ENCODE measurements at places on chromosomes 5 and 9. TPM values are rescaled to one million over a fixed set of nuclear protein-coding genes. Genes with fewer than 3 reads are reported as not detected.

- DNase-seq = no peak
- H3K27me3 ChIP-seq = no peaks in the 10 kb centered on the region
- no peak overlapping the region for H3K27ac ChIP-seq
- no peaks in the 10 kb centered on the region for H3K4me1 ChIP-seq
Measured at GRCh38 chr5:107769519-107769918, 98.8 kb upstream of the EFNA5 start.

DNA sequence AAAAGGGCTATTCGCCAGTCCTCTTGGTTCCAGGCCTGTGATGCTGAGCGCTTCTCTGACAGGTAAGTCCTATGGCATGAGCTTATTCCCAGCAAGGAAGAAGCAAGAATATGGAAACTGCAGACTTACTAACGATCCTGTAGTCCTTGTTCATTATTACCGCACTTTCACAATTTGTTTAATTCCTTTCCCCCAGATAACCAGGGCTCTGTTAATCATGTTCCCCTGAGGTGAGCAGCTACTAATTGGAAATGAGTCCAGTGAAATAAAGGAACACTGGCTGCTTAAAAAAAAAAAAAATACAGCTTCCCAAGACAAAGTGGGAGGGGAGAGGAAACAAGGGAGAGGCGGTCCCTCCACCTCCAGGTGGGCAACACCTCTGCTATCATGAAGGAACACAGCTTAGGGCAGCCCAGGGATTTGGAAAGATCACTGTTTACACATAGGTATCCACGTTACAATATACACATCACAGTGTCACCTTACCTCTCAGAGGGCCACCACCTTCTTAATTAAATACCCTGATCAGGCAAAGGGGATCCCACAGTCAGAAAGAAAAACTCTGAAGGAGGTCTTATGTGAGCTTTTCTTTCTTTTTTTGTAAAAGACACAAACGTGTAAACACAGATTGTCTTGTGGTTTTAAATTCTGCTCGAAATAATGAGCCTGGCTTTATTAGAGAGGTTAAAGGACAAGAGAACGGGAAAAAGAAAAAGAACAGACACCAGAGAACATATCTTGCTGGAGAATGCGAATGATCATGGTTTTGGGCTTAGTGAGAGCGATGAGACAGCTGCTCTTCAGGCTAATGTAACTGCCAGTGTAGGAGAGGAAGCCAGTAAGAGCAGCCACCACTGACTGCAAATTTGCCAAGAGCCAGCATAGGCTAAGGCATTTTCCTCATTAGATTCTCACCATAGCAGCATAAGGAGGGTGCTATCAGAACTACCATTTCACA is 258.6 kb downstream of the CRB2 start:
- H3K4me1 ChIP-seq = no peaks in the 10 kb centered on the region
- no peaks in the 10 kb centered on the region for H3K27me3 ChIP-seq
- no peak overlapping the region for H3K27ac ChIP-seq
- no peak for DNase-seq

Gene PCDHGA9
- not detected for total RNA-seq

Gene SLC24A2
- total RNA-seq = not detected

DNA sequence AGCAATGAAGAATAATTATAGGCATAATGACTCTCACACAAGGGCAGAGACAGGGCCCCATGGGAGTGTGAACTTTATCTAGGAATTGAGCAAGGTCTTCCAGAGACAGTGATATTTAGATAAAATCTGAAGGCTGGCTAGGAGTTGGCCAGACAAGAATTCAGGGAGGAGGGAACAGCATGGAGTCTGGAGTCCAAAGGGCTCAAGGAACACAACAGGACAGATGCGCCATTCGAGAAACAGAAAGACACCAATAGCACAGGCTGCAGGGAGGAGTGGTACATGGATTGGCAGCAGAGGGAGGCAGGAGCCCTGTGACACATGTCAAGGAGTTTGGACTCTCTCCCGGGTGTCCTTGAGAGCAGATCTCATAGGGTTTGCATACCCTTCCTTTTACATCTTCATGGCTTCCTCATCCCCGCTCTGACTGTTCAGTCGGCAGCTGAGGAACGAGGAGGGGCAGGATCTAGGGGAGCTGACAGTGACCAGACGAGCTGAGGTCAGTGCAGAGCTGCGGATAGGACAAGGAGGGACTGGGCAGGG is 64.0 kb upstream of the XPA start:
- H3K27ac ChIP-seq = no peak overlapping the region
- DNase-seq = no peak
- H3K27me3 ChIP-seq = no peaks in the 10 kb centered on the region
- no peak overlapping the region for H3K4me3 ChIP-seq
- peaks cover 13% of the 10 kb centered on the region for H3K4me1 ChIP-seq

- H3K36me3 ChIP-seq = no peaks in the 10 kb centered on the region
- H3K4me3 ChIP-seq = no peak overlapping the region
- H3K4me1 ChIP-seq = no peaks in the 10 kb centered on the region
- no peak overlapping the region for H3K27ac ChIP-seq
- no peak for DNase-seq
Measured at GRCh38 chr5:174188295-174188694, 142.8 kb downstream of the NSG2 start.

Gene INSYN2B
- total RNA-seq = 0.13 TPM

DNA sequence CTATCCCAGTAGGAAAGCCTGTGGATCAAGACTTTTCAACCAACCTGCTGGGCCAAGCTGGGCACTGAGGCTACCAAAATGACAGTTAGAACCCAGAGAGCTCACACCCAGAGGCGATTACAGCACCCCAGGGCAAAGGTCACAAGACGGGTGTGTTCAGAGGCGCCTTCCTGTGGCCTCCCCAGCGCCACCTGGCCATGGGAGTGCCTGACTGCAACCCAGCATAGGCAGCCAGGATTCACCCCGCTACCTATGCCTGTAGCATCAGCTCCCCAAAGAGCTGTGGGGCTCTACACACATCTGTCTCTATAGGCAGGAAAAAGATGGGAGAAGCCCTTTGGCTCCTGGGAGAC is 33.5 kb downstream of the PDGFRB start:
- DNase-seq = no peak
- H3K4me3 ChIP-seq = no peak overlapping the region
- peaks cover 7% of the 10 kb centered on the region for H3K4me1 ChIP-seq
- H3K27ac ChIP-seq = no peak overlapping the region
- H3K27me3 ChIP-seq = no peaks in the 10 kb centered on the region

GRCh38 chr5:142263346-142263745 is 61.5 kb downstream of the SPRY4 start:
- peaks cover 8% of the 10 kb centered on the region for H3K4me1 ChIP-seq
- no peak overlapping the region for H3K27ac ChIP-seq
- no peaks in the 10 kb centered on the region for H3K36me3 ChIP-seq

DNA sequence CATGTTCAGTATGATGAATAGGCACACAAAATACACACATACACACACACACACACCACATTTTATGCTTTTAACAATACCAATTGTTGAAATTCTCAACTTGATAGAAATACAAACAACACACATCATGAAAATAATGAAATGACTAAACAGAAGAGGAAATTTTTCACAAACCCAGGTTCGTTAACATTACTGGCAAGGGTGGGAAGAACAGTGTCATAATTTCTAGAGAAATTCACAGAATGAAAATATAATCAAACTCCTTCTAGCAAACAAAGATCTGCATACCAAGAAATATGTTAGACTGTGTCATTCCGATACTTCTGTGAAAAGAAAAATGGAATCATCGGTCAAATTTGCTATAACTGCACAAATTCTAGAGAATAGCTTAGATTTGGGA is 41.9 kb downstream of the ST8SIA4 start:
- H3K4me1 ChIP-seq = peaks cover 12% of the 10 kb centered on the region
- DNase-seq = no peak
- H3K27me3 ChIP-seq = no peaks in the 10 kb centered on the region
- no peak overlapping the region for H3K27ac ChIP-seq

GRCh38 chr9:10387282-10387681 is 225.5 kb downstream of the PTPRD start:
- H3K36me3 ChIP-seq = no peaks in the 10 kb centered on the region
- DNase-seq = no peak
- no peak overlapping the region for H3K27ac ChIP-seq
- H3K4me3 ChIP-seq = no peak overlapping the region

DNA sequence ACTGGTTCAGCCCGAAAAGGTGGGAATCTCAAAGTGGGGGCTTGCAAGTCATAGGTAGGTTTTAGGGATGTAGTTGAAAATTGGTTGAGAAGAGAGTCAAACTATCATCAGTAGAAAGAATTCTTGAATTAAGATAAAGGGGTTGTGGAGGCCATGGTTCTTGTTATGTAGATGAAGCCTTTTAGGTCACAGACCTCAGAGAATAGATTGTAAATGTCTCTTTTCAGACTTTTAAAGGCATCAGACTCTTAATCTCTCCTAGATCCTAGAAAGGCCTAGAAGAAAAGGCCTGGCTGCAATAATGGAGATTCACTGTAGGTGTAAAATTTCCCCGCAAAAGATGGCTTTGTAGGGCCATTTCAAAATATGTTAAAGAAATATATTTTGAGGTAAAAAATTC is 96.4 kb downstream of the PSAT1 start:
- no peak overlapping the region for H3K4me3 ChIP-seq
- peaks cover 33% of the 10 kb centered on the region for H3K27me3 ChIP-seq
- no peaks in the 10 kb centered on the region for H3K36me3 ChIP-seq
- no peaks in the 10 kb centered on the region for H3K4me1 ChIP-seq

Gene TAL2
- not detected for total RNA-seq

DNA sequence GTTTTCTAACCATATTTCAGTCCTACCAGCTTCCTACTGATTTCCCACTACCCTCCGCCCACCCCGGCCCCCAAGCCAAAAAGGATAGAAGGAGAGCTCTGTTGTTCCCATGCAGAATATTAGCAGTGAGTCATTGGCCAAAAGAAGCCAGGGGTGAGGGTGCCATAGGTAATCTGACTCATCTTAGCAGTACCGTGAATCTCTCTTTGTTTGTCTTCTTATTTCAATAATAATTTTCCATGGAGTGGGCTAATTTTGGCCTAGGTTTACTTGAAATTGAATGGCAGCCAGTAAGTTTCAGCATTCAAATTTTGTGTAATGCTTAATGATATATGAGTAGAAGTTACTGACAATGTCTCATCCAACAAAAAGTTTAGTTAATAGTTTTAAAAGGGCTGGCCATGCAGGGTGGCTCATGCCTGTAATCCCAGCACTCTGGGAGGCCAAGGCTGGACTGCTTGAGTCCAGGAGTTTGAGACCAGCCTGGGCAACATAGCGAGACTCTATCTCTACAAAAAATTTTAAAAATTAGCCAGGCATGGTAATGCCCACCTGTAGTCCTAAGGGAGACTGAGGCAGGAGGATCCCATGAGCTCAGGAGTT is 74.2 kb downstream of the C9orf152 start:
- no peaks in the 10 kb centered on the region for H3K27me3 ChIP-seq
- H3K36me3 ChIP-seq = no peaks in the 10 kb centered on the region
- H3K4me1 ChIP-seq = peaks cover 71% of the 10 kb centered on the region
- DNase-seq = peak; percentile 49
- H3K27ac ChIP-seq = peak overlapping the region; percentile 93
- no peak overlapping the region for H3K4me3 ChIP-seq

Gene CCDC127
- 24.1 TPM for total RNA-seq

Data from PC-9 (cell line).